ENCODE measurements at places on chromosomes 2 and 18. TPM values are rescaled to one million over a fixed set of nuclear protein-coding genes. Genes with fewer than 3 reads are reported as not detected.

The VWA3B gene
- not detected for total RNA-seq

The TUBA3D gene
- total RNA-seq: not detected

The ATG16L1 gene
- 49.8 TPM for total RNA-seq

The ELOA2 gene
- not detected for total RNA-seq

The LIMS3 gene
- 3.5 TPM for total RNA-seq

The NDUFAF7 gene
- 41.9 TPM for total RNA-seq

The ANO7 gene
- total RNA-seq: 1.4 TPM

The BOLL gene
- 0.27 TPM for total RNA-seq

The ASTL gene
- 0.49 TPM for total RNA-seq

The TP53I3 gene
- 40.7 TPM for total RNA-seq

The ZNF519 gene
- 24.3 TPM for total RNA-seq

The REG3G gene
- total RNA-seq: not detected

The CAVIN2 gene
- 39.8 TPM for total RNA-seq

The CXCR4 gene
- 95.7 TPM for total RNA-seq

The LIMS1 gene
- total RNA-seq: 73.2 TPM

The PSTPIP2 gene
- 18.3 TPM for total RNA-seq

The TPGS2 gene
- total RNA-seq: 80.2 TPM

The CHRNG gene
- 2.0 TPM for total RNA-seq

The ASAP2 gene
- total RNA-seq: 54.6 TPM

The FAM161A gene
- total RNA-seq: 113 TPM

The UGT1A10 gene
- total RNA-seq: not detected

The ZEB2 gene
- 322 TPM for total RNA-seq

The MTERF4 gene
- 111 TPM for total RNA-seq

Measured in camera-type eye (tissue), 1 donor.